ENCODE measurements at places on chromosomes 1 and 21.

GRCh38 chr1:229461032-229461668 lies 27.3 kb upstream of the ACTA1 start:
- no peak for DNase-seq

DNA sequence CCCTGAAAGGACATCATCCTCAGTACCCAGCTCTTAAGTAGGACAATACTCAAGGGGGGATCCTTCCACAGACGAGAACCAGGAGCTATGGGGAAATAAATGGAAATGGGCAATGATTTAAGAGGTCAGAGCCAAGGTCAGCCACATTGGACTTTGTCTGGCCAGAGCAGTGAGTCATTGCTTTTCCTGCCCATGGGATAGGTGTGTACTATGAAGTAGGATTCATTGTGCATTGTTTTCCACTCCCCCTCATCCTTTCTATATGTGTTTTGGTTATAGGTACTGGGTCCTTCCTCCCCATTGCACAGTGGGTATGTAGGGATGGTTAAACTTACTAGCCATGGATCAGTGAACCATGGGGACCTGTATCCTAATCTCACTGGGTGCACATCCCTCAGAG lies 328.9 kb upstream of the USP25 start:
- DNase-seq: no peak

DNA sequence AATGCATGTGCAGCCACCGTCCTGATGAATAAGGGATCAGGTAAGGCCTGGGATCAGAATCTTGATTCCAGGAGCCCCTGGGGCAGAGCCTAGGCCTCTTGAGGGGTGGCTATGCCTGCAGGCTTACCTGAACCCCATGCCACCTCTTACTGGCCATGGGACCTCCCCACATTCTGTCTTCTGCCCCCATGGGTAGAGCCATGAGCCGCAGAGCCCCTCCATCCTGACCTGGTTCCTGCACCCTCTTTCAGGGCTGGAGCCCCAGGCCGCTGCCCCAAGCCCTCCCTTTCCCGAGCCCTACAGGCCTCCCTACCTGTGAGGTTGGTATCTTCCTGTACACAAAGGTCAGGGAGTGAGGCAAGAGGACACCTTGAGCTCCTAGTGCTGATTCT lies 120.8 kb downstream of the DMRTB1 start:
- no peak for DNase-seq

GRCh38 chr1:47211796-47212269 lies 20.2 kb downstream of the TAL1 start:
- no peak for DNase-seq

DNA sequence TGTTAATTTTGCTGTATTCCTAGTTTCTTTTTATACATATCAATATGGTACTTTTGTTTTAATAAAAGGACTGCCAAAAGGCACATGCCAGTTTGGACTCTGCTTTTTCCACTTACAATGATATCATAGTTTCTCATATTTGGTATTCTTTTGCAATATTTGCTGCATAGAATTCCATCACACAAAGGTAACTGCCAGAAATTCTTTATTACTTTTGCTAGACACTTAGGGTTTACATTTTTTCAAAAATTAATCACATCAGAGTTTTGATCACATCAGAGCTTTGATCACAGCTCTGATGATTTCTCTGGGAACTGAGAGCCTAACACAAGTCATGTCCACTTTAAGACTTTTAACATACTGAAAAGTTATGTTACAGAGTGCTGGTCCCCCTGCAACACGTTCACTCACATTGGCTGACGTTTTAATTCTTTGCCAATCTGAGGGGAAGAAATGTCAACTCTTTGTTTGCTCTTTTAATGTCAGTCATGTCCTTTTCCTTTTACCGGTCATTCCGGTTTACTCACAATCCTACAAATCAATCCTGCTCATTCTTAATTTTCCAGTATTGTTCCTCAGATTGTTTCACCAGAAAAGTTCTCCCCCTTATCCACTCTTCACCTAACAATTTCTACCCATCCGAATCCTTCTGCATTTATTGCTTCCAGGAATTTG lies 1.1 kb upstream of the CD46 start:
- no peak for DNase-seq

DNA sequence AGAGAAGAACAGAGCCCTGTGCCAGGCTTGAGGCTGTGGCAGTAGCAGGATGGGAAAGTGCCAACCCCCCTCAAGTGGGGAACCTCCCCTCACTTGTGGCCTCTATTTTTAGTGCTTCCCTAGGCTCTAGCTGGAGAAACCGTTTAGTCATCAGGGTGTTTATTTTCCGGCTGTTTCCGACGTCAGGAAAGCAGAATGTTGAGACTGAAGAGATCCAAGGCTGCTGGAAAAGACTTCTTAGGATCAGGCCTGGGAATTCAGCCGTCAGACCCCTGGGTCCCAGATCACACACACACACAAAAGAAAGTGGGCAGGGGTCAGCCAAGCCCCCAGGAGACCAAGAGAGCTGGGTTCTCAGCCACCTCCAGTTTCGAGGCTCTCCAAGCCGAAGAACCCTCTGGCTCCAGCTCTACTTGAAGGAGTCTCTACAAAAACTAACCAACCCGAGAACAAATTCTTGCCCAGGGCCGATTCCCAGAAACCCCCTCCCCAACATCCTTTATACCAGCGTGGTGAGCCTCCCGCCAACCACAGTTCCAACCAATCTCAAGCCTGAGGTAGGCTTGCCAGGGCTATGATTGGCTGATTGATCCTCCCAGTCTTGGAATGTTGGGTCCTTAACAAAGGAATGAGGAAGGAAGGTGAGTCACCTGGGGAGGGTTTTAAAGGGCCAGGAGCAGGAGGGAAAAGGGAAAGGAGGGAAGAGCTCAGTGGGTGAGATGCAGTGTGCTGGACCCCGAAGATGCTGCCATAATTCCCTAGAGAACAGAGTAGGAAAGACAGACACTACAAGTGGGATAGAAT lies 2.5 kb upstream of the MEF2D start:
- DNase-seq: no peak

GRCh38 chr1:186033847-186034271 lies 299.7 kb downstream of the HMCN1 start:
- DNase-seq: no peak

- DNase-seq: no peak
Observed at GRCh38 chr1:220123066-220123465, 29.1 kb downstream of the IARS2 start.
